CD8-positive, alpha-beta memory T cell (primary cell): ENCODE measurements at places on chromosomes 1 and 21.
A peak's percentile ranks its signal among the peaks of the same experiment; 100 is the strongest.

GRCh38 chr21:45333583-45334121 lies 46.0 kb upstream of the POFUT2 start:
- DNase-seq = peak; percentile 17

GRCh38 chr1:24413350-24414163 lies at the start of gene STPG1:
STPG1 (minus strand) TSS chr1:24413782; CDS start chr1:24401388, 12,394 bp downstream.
- DNase-seq = peak; percentile 59

DNA sequence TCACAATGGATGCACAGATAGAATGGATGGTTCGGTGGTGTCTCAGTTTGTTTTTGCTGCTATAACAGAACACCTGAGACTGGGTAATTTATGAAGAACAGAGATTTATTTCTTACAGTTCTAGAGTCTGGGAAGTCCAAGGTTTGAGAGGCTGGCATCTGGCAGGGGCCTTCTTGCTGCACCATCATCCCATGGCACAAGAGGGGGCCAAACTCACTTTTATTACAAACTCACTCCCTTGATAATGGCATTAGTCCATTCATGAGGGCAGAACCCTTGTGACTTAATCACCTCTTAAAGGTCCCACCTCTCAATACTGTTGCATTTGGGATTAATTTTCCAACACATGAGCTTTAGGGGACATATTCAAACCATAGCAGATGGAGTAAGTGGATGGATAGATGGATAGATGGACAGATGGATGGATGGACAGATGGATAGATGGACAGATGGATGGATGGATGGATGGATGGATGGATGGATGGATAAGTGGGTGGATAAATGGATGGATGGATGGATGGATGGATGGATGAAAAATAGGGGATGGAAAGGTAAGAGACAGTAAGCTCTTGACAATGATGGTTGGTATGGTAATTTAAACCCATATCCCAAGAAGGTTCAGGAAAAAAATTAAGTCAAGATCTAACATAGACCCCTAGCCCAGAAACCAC lies 16.5 kb downstream of the CAMK2N1 start:
- no peak for DNase-seq

DNA sequence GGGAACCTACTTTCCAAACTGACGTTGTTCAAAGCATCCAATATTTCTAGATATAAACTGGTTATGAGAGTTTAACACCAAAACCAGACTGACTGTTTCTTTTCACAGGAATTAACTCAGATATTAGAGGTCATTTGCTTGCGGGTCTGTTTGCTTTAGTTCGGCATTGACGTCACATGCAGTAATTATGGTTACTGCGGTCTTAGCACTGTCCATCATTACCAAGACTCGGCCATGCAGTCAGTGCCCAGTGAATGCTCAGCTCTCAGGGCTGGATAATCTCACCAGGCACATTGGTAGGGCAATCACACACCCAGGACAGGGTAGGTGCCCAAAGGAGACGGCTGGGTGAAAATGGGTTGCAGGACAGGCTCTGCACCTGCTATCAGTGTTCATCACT lies 9.9 kb upstream of the F3 start:
- no peak for DNase-seq

DNA sequence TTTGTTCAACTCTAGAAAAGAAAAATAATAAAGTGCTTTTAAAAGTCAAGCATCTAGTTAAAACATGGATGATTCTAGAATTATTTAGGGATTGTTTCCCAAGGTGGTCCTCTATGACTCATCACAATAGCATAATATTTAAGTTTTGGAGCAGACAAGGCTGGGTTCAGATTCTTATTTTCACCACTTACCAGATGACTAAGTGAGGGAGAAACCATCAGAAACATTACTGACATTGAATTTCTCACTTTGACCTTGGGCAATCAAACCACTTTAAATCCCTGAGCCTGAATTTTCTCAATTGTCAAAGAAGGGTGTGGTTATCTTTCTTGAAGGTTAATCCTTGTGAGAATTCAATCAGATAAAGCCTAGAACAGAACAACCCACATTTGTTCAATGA lies 102.5 kb upstream of the PTGFR start:
- DNase-seq = no peak

- no peak for DNase-seq
Observed at GRCh38 chr1:100325415-100326324, 26.6 kb upstream of the CDC14A start.

- DNase-seq = no peak
Observed at GRCh38 chr1:237387144-237387505, 345.1 kb downstream of the RYR2 start.

GRCh38 chr1:60903591-60903990 lies 178.8 kb upstream of the NFIA start:
- no peak for DNase-seq

GRCh38 chr1:201656311-201657032 lies 117.5 kb downstream of the NAV1 start:
- DNase-seq = no peak

DNA sequence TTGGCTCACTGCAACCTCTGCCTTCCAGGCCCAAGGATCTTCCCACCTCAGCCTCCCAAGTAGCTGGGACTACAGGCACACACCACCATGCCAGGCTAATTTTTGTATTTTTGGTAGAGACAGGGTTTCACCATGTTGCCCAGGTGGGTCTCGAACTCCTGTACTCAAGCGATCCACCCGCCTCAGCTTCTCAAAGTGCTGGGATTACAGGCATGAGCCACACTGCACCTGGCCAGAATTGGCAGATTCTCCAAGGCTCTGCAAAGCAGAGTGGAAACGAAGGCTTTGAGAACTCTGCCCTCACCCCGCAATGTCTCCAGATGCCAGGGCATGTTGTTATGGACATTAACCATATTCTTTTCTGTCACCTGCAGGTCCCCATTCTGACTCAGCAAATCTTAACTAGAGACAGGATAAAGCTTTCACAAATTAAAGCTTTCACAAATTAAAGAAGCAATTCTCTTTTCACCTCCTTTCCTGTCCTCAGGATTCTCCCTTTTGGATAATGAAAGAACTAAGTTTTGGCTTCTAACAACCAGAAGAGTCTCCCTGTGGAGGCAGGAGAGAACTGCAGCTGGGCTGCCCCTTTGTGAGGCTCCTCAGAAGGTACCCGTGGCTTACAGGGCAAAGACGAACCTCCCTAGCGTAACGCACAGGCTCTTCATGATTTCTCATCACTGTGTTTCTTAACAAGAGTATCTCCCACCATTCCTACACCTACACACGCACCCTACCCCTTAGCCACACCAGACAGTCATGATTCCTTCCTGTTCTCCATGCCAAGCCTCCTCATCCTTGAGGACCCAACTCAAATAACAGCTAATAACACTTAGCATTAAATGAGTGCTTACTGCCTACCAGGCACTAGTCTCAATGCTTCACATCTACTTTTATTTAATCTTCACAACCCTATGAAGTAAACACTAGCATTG lies 29.8 kb downstream of the GPA33 start:
- no peak for DNase-seq

DNA sequence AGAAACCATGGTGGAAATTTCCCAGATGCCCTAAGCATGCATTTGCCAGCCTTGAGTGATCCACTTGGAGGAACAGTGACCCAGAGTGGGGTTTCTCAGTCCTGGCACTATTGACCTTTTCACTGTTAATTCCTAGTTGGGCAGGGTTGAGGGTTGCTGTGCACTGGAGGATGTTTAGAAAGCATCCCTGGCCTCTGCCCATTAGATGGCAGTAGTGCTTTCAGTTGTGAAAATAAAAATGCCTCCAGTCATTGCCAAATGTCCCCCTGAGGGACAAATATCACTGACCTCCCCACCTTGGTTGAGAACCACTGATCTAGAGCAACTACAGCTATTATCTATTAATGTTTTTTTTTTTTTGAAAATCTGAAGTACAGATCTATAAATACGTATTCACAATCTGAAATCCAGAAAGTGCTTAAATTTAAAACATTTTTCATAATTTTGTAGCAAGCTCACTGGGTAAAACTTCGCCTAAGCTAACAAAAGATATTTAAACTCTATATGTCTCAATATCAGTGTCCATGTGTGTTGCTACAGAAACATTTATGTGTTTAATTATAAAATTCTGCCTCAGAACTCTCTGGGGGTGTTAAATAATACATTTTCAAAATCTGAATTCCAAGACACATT lies 27.3 kb downstream of the F3 start:
- no peak for DNase-seq

- DNase-seq = no peak
Observed at GRCh38 chr1:111439461-111440351, 9.3 kb downstream of the WDR77 start.

DNA sequence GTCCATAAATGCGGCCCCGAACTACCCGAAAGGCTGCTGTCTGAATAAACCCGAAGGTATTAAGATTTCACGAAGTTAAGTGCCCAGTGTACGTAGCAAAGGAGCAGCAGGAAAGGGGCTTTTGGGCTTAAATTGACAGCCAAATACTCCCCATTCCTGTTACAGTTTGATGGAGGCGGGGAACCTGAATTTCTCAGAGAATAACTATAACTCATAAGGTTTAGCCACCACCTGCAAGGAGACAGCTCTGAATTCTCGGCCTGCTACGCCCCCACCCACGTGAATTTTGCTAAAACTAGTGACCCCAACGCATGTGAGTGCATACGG lies 5.2 kb downstream of the GFI1 start:
- DNase-seq = no peak

GRCh38 chr1:57845041-57845440 lies 421.2 kb upstream of the DAB1 start:
- no peak for DNase-seq

DNA sequence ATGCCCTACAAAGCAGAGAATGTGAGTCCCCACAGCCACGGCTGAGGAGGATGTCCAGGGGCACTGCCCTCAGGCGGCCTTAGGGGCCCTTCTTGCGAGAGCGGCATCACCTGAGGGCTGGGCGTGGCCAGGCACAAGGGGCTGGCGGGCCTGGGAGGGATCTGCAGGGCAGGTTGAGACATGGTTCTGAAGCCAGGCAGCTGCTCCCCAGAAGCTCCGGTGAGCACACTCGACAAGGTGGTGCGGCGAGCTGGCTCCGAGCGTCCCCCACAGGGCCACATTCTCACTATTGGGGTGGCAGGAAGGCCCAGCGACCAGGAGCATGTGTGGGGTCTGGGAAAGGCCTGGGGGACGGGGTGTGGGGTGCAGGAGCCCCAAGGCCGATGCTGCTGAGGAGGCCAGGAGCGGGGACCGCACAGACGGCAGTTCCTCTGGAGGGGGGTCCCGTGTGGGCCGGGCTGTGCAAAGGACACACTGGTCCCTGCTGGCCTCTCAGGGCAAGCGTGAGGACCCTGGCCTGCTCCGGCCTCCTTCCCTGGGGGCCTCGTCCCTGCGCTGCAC lies 47.2 kb downstream of the MORN1 start:
- peak; percentile 37 for DNase-seq

DNA sequence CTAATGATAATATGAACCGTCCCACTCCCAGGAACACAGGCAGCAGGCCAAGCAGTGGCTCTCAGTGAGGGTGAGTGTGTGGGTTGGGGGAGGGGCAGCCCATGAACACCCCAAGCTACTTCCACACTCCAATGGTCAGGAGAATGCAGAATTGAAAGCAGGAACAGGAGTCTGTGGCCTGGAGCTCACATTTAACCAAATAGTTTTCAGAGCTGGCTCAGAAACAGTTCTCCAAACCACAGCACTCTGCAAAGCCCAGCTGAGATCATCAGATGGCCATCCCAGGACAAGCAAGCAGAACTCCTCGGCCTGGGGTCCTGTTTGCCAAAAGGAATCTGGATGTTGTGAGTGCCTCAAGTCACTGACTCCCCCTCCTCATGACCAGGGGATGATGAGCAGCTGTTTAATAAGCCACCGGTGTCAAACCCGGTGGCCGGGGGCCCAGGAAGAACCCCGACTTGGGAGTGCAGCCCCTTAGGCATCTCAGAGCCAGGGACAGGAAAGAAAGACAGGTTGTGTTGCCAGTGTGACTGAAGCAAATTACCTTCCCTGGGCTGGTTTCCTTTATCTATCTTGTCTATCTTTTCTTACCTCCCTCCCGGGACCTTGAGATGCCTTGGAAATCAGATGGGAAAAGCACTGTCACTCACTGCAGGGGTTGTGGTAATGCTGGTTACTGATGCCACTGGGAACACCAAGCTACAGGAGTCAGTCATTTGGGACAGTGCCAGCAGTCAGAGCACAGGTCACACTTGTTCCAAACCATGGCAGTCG lies 20.4 kb downstream of the DEGS1 start:
- DNase-seq = no peak

DNA sequence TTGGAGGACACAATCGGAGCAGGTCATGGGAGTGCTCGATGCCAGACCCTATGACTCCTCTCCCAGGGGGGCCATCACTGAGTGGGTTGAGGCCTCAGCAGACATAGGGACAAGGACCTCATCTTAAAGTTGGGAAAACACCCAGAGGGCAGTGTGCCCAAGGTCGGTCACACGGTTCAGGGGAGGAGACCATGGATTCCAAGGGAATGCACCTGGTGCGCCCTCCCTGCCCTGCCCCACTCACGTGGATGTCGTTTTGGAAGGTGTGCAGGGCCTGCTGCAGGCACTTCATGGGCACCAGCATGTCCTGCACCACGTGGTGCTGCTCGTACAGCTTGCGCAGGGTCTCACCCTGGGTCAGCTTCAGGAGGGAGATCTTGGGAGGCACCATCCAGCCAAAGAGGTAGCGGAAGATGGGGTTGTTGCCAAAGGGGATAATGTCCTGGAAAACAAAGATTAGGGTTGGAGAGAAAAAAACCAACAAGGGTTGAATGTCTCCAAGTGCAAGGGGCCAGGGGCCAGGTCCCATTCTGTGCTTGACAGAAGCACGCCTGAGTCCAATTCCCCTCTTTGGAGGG lies 33.1 kb downstream of the DHCR24 start:
- DNase-seq = no peak

GRCh38 chr1:76264642-76265041 lies 190.1 kb downstream of the ST6GALNAC3 start:
- no peak for DNase-seq

DNA sequence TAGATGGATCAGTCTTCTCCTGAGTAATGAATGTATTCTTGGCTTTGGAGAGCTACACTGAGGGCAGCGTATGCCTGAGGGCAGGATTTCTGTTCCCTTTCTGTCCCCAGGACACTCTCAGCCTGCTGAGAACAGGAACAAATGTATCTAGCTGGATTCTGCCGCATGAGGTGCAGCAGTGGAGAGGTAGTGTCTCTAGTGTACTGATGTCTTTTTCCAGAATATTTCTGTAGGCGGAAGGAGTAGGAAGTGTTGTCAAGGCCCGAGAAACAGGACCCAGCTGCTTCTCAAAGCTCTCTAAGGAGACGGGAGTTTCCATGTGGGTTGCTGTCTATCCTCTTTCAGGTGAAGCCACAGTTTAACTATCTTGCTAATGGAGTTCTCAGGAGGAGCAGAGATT lies 65.5 kb downstream of the MT1HL1 start:
- no peak for DNase-seq

DNA sequence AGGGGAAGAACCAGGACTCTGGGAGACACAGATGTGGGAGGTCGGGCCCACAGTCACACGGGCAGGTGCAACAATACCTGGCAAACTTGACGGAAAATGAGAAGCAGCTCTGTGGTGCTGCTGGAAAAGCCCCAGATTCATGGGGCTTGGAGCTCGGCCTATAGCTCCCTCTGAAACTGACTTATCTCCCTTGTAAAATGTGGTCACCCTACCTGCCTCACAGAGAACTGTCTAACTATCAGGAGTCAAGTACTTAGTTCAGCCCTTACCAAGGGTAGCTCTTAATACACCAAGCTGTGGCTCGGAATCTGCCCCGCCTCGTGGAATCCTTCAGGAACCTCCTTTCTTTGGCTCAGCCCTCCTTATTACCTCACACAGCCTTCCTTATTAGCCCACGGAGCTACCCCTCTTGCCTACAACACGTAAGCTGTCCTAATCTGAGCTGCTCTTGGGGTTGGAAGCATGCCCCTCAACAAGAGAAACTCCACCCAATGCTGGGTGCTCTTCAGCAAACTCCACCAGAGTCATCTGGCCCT lies 68.9 kb downstream of the MRPL37 start:
- DNase-seq = no peak
